ENCODE measurements at places on chromosomes 13 and 19. TPM values are rescaled to one million over a fixed set of nuclear protein-coding genes. Genes with fewer than 3 reads are reported as not detected.

MATK gene
- polyA plus RNA-seq, result 0.34 TPM

S1PR4 gene
- polyA plus RNA-seq, result not detected

CGB1 gene
- 0.52 TPM for polyA plus RNA-seq

DNA sequence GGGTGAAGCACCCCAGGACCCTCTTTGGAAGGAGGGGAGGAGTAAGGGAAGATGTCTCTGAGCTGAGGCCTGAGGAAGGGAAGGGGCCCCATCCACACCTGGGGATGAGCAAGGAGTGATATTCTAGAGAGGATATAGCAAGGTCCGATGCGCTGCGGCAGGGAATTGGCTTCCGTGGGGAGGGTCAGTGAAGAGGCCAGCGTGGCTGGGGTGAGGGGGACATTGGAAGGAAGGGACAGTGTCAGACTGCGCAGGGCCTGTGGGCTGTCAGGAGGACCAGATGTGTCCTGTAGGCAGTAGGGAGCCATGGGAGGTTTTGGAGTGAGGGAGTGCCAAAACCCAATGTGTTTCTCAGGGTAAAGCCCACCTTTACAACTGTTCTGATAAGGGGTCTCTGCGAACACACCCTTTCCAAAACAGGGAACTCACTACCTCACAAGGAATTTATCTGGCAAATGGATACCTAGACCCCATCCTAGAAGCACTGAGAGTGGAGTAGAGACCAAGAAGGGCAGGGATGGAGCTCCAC lies 3.7 kb downstream of the LMTK3 start:
- no peak for DNase-seq

KIR3DL2 gene
- not detected for polyA plus RNA-seq

GRCh38 chr19:47096721-47097120 lies 16.9 kb downstream of the ZC3H4 start:
- DNase-seq, result no peak

DNA sequence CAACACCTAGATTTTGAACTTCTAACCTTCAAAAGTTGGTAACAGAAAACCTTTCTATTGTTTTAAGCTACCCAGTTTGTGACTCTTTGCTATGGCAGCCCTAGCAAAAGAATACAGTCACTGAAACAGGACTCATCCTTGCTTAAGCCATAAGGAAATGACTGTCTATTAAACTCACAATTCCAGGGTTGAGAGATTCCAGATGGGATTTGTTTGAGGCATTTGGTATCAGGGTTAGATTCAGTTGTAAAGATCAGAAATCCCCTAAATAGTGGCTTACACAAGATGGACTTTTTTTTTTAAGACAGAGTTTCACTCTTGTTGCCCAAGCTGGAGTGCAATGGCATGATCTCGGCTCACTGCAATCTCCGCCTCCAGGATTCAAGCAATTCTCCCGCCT lies 41.1 kb upstream of the RGCC start:
- no peak for DNase-seq

DNA sequence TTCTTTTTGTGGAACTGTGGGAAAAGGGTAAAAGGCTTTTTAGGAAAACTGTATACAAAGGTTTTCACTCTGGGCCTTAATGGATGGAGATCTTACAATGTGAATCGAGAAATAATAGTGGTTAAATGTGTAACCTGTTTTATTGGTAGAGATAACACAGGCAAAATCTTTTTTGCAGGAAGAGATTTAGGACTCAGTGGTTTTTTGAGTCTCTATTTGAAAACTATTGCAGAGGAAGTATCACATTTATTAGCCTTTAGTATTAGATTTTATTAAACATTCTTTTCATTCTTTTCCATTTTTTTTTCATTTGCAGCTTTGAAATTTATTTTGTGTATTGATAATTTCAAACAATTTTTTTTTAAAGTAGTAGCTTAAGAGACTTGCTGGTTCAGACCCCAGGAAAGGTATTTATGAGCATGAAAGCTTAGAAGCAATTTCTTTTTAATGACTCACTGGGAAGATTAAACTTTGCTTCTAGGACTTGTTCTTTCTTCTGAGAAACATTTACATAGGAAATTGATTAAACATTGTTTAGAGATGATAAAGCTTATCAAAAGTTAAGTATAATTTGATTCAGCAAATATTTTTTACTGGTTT lies 10.5 kb downstream of the KLF5 start:
- no peak for DNase-seq

All from hepatocyte (in vitro differentiated cells).